Effector memory CD4-positive, alpha-beta T cell (primary cell): ENCODE measurements at places on chromosomes 5 and 9.

DNA sequence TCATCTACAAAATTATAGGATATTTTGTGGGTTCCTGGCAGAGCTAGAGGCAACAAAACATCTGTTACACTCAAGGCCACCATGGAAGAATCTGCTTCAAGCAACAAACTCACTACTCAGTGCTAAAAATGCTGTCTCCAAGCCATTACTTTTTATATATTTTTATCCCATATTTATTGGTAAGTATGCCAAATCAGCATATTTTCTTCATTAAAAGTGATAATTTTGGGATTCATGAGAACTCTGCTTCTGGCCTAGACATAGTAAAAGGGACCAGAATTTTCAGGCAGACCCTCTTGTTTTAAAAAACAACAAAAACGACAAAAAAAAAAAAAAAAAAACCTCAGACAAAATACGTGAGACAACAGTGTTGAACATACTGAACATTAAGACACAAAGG lies 236.0 kb downstream of the EDIL3 start:
- DNase-seq, result no peak

DNA sequence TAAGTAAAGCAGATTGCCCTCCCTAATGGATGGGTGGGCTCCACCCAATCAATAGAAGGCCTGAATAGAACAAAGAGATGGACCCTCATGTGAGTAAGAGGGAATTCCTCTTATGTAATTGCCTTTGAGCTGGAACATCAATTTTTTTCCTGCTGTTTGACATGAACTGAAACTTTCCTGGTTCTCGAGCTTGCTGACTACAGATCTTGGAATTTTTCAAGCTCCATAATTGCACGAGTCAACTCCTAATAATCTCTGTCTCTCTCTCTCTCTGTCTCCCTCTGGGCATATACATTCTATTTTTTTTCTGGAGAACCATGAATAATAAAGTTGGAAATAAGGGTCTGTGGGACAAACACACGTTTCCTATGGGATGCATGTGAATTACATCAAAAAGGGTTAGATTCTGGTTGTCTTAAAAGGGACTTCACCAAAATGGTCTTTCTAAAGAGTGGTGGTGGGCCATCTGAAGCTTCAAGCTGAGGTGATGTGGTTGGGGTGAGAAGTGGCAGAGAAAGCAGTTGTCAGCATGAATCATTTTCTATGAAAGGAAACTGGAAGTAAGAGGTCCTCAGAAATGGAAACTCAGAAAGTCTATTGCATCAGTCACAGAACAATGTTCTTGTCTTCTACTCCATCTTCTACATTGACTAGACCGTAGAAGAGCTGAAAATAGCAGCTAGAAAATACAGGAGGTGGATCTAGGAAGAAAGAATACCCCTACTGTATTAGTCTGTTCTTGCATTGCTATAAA lies 47.0 kb upstream of the HOMER1 start:
- no peak for DNase-seq

GRCh38 chr5:99000876-99001275 lies 72.1 kb upstream of the CHD1 start:
- no peak for DNase-seq

- DNase-seq, result no peak
Measured at GRCh38 chr5:35180046-35180445, 50.2 kb downstream of the PRLR start.

GRCh38 chr5:3303777-3304176 lies 291.9 kb upstream of the IRX1 start:
- DNase-seq, result no peak

GRCh38 chr9:136614967-136615623 lies 47.6 kb upstream of the EGFL7 start:
- no peak for DNase-seq

- no peak for DNase-seq
Measured at GRCh38 chr9:137149942-137150616, 11.1 kb downstream of the GRIN1 start.

DNA sequence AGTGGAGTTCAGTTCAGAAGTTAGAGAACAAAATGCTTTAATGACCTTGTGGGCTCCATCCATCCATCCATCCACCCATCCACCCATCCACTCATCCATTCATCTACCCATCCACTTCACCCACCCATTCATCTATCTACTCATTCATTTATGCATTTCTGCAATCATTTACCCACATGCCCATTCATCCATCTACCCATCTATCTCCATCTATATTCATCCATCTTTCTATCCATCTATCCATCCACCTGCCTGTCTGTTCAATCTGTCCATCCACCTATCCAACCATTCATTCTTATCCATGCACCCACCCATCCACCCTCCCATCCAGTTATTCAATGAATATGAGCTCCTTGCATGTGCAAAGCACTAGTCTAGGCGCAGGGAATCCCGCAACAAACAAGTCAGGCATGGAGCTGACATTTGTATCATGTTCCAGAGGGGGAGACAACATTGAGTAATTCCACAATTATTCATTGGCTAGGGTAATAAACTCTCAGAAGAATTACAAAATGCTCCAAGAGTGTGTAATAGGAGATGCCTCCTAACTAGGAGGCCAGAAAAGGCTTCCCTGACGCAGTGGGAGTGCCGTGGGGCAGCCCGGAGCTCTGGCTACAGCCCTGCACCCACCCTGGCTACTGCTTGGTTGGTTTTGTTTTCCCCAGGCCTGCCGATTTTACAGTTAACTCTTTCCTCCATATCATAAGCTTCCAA lies 211.2 kb downstream of the NXNL2 start:
- DNase-seq, result no peak

GRCh38 chr5:103525361-103525760 lies 37.2 kb downstream of the NUDT12 start:
- no peak for DNase-seq

- DNase-seq, result no peak
Measured at GRCh38 chr9:36903541-36904435, 130.3 kb downstream of the PAX5 start.

DNA sequence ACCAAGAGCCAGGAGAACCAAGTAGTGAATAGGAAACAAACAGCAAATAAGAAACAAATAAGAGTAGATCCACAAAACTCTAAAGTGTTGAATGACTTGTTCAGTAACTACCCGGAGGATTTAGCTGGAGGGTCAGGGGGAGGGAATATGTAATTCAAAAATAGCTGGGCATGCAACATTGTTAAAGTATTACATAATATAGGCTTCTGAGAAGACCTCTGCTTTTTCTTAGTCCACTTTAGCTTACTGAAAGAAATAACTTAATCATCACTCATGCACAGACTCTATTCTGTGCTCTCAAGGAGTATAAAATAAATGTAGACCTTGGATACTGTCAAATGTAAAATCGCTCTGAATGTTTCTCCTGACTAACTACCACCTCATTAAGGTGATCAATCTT lies 183.2 kb upstream of the POU5F2 start:
- DNase-seq, result no peak

DNA sequence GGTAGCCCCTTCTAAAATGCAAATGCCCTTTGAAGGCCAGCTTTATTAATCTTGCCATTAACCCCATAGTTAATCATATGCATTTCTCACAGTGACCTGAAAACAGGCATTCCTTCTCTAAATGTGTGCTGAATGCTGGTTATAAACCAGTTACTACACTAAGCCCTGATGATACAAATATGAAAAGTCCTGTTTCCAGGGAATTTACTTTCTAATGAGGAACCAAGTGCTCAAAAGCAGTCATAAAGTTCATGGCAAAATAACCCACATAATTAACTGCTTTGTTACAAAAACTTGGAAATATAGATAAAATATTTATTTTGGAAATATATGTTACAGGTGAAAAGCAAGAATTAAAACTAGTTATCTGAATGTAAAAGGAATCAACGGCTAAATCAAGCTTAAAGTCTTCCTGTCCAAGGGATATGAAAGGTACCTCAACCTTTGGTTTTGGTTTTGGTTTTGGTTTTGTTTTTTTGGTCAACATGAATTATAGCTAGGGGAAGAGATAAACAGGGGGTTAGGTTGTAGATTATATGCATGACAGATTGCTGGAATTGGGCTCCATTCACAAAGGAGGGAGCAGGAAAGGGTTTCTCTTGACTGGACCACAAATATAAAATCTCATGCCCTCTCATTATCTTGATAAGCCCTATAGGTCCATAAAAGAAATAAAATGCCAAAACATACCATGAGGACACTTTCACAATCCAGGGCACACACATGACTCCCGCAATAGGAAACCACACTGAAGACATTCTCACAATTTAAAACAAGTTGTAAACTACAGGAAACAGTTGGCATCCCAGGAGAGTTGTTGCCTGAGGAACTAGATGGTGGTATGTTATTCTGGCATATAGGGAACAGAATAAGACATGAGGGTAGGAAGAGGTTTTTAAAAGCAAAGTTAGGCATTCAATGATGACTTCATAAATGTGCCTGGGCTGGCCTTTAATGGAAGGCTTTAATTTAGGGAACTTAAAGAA lies 46.7 kb upstream of the MACIR start:
- DNase-seq, result no peak

- no peak for DNase-seq
Measured at GRCh38 chr5:131913603-131914002, 31.9 kb downstream of the MEIKIN start.

DNA sequence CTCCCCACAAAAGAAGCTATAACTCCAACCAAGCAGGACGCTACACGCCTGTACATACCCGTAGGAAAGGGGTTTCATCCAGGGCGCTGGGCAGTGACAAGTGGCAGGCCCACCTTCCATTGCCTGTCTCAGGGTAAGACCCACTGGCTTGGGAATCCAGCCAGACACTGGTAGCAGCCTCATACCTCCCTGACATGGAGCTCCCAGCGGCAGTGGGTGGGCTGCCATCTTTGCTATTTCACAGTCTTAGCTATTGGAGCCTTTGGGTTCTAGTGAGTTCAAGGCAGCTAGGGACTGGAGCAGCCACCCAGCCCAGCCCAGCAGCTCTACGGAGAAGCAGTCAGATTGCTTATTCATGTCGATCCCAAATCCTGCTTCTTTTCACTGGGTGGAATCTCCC lies 3.4 kb upstream of the IFNA10 start:
- no peak for DNase-seq

GRCh38 chr9:129270205-129270604 lies 92.1 kb upstream of the IER5L start:
- DNase-seq, result no peak

DNA sequence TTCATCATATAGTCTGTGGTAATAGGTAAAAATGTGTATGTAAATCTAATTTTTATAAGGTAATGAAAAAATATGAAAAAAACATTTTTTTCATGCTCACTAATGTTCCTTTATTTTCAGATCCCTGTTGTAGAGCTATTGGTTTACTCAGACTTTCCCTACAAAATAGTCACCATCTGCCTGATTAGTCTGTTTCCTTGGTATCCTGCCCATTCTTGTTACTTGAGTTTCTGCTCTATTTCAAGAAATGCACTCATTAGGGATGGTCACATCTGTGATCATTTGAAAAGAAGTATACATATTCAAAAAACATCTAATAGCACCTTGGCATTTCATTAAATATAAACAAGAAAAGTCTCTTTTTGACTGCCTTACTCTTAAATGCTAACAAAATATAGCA lies 21.6 kb upstream of the RASA1 start:
- DNase-seq, result no peak

DNA sequence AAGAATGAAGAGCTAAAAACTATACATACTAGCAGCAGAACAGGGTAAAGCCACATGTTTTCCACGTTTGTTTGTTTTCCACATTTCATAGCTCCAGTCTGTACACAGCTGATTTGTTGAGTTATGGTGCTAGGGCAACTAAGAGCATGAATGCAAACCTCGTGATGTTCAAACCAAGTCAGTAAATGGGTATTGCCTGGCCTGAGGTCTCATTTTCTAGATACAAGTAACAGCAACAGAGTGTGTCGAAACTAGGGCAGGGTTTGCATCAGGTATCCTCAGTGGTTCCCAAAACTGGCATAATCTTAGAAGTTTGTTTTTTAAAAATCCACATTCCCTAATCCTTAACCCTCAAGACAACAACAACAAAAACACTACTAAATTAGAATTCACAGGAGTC lies 89.3 kb downstream of the CEMIP2 start:
- DNase-seq, result no peak

DNA sequence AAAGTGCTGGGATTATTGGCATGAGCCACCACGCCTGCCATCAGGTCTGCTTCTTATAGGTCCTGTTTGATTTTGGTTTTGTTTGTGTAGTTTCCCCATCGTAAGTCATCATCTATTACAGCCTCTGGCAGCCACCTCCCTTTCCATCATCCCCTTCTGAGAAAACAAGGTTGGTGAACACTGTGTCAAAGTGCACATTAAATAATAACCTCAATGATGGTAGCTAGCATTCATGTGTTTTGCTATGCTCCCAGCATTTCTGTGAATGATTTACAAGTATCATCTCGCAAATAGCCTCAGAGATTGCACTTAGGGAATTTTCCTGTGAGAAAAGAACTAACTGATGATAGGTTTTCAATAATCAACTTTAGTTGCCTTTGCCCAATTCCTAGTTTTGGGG lies 9.9 kb downstream of the PRUNE2 start:
- DNase-seq, result no peak

GRCh38 chr5:151115272-151115905 lies 34.6 kb upstream of the TNIP1 start:
- DNase-seq, result peak; percentile 48

GRCh38 chr5:159262472-159262858 lies 625 bp upstream of the UBLCP1 start:
- DNase-seq, result no peak

DNA sequence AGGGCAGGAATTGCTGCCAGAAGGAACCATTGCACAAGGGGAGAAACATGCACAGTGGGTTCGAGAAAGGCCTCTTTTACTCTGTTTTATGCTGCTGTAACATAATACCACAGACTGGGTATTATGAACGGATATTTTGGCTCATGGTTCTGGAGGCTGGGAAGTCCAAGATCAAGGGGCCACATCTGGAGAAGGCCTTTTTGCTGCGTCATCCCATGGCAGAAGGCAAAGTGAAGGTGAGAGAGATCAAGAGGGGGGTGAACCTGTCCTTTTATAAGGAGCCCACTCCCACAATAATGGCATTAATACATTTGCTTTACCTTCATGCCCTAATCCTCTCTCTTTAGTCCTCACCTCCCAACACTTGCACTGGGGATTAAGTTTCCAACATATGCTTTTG lies 136.9 kb upstream of the ALDH1B1 start:
- DNase-seq, result no peak

GRCh38 chr5:157109744-157110143 lies 900 bp upstream of the HAVCR2 start:
- no peak for DNase-seq
